ENCODE measurements at places on chromosomes 13 and 19.

GRCh38 chr19:45659096-45659729 lies 8.8 kb upstream of the GIPR start:
- no peak for DNase-seq

- no peak for DNase-seq
These were observed 47.0 kb downstream of the SMIM24 start for GRCh38 chr19:3433313-3433712.

- no peak for DNase-seq
These were observed 6.5 kb downstream of the EPHX3 start for GRCh38 chr19:15225760-15226159.

DNA sequence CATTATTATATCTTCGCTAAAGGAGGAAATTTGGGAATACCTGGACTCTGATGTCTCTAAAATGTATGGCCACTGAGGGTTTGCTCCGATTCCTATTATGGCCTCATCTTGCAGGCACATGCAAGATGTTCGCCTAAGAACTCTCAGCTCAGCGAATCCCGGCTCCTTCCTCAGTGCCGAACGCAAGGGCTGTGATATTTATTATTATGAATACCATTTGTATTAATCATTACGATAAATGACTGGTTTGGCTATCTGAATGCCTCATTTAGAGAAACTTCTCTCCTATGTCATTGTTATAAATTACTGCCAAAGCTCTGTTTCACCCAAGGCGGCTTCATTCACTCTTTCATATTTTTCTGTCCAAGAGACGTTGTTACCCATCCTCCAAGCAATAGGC lies 369.7 kb upstream of the TSHZ3 start:
- no peak for DNase-seq

- DNase-seq: no peak
These were observed 16.2 kb downstream of the DPY19L3 start for GRCh38 chr19:32421589-32422361.

- DNase-seq: no peak
These were observed 1.6 kb downstream of the REEP6 start for GRCh38 chr19:1492474-1493006.

DNA sequence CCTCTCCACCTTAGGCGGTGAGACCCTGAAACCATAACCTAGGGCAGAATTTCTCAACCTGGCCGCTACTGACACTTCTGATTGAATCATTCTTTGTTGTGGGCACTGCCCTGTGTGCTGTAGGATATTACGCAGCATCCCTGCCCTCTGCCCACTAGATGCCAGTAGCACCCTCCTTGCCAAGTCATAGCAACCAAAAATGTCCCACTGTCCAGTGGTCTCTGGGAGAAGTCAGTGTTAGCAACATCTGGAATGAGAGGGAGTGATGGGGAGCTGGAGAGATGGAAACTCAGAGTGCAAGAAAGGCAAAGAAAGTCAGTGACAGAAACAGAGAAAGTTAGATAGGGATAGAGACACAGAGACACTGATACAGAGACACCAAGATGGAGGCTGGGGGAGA lies 13.6 kb downstream of the KLK4 start:
- DNase-seq: no peak

GRCh38 chr19:6495947-6496346 lies 6.2 kb downstream of the TUBB4A start:
- no peak for DNase-seq

- DNase-seq: no peak
These were observed 49.4 kb downstream of the SACS start for GRCh38 chr13:23384111-23384510.

DNA sequence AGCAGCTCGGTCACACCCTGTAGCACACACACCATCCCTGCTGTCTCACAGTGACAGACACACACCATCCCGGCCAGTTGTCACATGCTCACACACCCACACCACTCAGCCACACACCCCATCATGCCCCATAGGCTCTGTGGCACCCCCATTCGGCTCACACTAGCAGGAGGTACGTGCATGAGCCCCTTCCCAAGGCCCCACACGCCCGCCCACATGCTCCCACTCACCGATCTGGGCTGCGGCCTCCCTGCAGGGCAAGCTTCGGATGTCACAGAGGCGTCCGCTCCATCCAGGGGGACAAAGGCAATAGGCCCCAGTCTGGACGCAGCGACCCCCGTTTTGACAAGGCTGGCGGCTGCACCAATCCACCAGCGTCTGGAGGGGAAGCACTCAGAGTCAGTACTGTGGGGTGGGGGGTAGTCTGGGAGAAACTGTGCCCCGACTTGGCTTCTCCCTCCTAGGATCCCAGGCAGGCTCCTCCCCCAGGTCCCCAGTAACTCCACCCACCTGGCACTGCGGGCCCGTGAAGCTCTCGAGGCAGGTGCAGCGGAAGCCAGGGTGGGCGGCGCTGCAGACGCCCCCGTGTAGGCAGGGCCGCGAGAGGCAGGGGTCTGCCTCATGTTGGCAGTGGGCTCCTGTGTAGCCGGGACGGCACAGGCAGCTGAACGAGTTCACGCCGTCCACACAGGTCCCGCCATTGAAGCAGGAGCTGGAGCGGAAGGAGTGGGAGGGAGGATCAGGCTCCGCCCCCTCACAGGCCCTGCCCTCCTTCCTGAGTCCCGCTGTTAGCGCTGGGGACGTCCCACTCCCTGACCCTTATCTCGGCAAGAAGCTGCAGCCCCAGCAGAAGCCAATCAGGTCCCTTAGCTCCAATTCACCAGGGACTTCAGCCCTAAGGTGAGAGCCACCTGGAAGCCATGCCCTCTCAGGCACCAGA lies 20.1 kb downstream of the NOTCH3 start:
- DNase-seq: no peak
